OCI-LY7 (cell line): ENCODE measurements at places on chromosomes 4 and X. TPM values are rescaled to one million over a fixed set of nuclear protein-coding genes. Genes with fewer than 3 reads are reported as not detected.

Gene HDX
- not detected in 2 replicates for total RNA-seq

Gene GAGE12H
- total RNA-seq = not detected in 2 replicates

Gene MGARP
- total RNA-seq = 0.28 TPM in 1 of 2 replicates, not detected in the other

GRCh38 chr4:113256946-113257345, 207.5 kb downstream of the ANK2 start:
- no peak for DNase-seq

DNA sequence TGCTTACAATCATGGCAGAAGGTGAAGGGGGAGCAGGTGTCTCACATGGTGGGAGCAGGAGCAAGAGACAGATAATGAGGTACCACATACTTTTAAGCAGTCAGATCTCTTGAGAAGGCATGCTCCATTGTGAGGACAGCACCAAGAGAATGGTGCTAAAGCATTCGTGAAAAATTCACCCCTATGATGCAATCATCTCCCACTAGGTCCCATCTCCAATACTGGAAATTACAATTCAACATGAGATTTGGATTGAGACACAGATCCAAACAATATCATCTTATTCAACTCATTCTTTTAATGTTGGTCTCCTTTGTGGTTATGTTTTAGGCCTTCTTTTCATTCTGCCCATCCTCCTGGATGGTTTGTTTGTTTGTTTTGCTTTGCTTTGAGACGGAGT, 54.1 kb upstream of the PDLIM5 start:
- no peak for DNase-seq

GRCh38 chr4:111879539-111879938, 265.7 kb upstream of the FAM241A start:
- no peak for DNase-seq

Gene ATOH1
- total RNA-seq = not detected in 2 replicates

DNA sequence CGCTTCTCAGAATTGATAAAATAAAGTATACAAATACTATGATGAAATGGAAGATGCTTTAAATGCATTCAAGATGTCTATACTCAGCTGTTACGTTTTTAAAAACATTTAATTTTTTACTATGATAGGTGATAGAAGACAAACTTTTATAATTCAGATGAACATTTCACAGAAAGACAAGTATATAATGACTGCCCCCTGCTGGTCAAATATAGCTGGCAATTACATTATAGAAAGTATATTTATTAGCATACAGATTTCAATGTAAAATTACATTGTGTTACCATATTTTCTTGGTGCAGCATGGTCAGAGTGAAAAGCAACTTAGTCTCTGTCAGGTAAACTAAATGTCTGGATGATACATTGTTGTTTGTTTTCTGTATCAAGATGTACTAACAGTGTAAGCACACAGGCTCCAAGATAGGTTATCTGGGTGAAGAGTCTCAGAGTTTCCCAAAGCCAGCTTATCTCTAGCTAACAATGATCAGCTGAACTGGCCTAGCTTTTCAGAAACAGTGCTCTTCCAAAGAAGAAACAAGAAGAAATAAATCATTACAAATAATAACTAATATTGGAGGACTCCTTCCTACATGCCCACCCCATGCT, 54.1 kb downstream of the SRPX start:
- peak; percentile 47 for DNase-seq

Gene TMEM271
- not detected in 2 replicates for total RNA-seq

Gene FAM114A1
- total RNA-seq = not detected in 2 replicates

Gene FAT1
- total RNA-seq = 0.06 and 0.08 TPM in 2 replicates

- no peak for DNase-seq
Observed at GRCh38 chr4:108345862-108346817, 177.4 kb upstream of the LEF1 start.

DNA sequence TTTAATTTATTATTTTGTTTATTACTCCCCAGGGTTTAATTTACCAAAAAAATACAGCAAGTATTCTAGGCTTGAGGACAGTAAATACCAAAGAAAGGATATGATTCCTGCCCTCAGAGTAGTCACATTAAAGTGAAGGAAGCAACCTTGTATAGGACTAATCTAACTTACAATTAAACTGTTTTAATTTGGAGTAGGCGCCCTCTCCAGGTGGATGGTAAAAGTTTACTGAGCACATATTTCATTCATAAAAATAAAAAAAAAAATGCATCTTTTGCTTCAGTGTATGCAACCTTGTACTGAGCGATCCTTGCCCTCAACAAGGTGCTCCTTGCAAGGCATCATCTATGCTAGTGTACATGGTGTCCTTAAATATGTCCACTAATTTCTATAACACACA, 72.0 kb upstream of the MAGEB16 start:
- peak; percentile 10 for DNase-seq

Gene USP51
- 2.7 and 2.9 TPM in 2 replicates for total RNA-seq

GRCh38 chrX:30831082-30831481, 58.0 kb downstream of the TAB3 start:
- DNase-seq = no peak

GRCh38 chr4:126678618-126679017, 954.1 kb upstream of the INTU start:
- DNase-seq = no peak

DNA sequence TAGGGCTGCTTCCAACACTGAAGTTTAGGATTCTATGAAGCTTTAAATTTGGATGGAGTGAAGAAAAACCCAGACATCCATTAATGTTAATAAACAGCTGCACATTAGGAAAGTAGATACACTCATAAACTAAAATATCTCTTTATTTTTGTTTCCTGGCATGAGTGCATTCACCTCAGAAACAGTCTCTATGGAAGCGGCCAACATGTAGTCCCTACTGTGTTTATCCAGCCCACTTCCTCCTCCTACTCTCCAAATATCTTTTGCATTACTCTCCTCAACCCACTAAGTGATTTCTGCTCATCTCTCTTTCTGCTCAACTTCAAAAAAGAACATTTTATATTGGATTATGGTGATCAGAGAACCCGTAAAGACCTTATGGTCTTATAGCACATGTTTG, 180.3 kb upstream of the MXRA5 start:
- DNase-seq = no peak

Gene CLNK
- total RNA-seq = 2.0 TPM in 2 replicates

DNA sequence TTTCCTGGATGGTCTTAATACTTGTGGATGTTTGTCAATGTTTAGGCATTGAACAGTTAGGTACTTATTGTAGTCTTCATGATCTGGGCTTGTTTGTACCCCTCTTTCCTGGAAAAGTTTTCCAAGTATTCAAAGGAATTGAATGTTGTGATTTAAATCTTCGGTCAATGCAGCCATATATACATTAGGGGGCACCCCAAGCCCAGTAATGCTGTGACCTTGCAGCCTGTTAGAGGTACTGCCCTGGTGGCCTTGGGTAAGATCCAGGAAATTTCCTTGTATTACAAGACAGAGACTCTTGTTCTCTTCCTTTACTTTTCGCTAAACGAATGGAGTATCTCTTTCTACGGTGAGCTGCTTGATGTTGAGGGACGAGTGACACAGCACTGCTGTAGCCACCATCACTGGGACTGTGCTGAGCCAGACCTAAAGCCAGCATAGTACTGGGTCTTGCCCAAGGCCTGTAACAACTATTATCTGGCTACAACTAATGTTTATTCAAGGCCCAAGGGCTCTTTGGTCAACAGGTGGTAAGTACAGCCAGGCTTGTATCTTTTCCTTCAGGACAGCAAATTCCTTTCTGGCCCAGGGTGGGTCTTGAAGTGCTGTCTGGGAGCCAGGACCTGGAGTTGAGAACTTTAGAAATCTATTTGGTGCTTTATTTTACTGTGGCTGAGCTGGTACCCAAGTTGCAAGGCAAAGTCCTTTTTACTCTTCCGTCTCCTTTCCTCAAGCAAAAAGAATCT, 118.3 kb upstream of the ATOH1 start:
- no peak for DNase-seq

- DNase-seq = no peak
Observed at GRCh38 chrX:21412883-21413282, 38.7 kb downstream of the CNKSR2 start.

DNA sequence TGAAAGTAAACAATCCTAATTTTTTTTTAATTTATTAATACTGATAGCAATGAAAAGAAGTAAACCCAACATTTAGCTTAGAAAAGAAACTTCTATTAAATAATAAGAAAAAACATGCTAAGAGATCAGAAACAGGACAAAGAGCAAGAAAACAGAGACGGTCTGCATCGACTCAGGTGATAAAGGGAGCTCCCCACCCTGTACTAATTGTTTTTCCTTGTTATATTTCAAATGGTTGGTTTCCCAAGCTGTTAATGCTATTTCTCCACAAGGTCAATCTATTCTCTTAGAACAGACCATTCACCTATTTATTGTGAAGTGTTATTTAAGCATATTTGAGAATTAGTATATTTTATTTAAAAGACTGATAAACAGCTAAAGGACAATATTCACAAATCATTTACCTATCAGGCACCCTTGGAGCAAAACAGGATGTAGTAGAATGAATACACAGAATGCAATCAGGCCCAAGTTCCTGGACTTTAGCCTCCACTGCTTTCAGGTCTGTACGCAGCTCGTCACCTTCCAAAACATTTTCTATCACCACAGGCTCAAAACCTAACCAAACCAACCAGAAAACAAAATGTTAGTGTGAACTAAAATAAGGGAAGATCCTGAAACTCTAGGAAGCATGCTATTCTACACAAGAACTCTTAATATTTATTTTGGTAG, 5.5 kb downstream of the SEPSECS start:
- DNase-seq = no peak

- peak; percentile 11 for DNase-seq
Observed at GRCh38 chrX:154401045-154401799, 3.0 kb downstream of the RPL10 start.

GRCh38 chrX:39204945-39205344, 403.7 kb downstream of the MID1IP1 start:
- no peak for DNase-seq

- peak; percentile 25 for DNase-seq
Observed at GRCh38 chrX:25020905-25021449, 5.2 kb upstream of the ARX start.

- peak; percentile 4 for DNase-seq
Observed at GRCh38 chrX:147550217-147550616, 361.5 kb upstream of the FMR1 start.

- DNase-seq = no peak
Observed at GRCh38 chr4:56871371-56871866, 36.3 kb upstream of the REST start.

Gene WNK3
- 0.17 TPM in 1 of 2 replicates, not detected in the other for total RNA-seq

- DNase-seq = no peak
Observed at GRCh38 chrX:32421266-32421665, 790.1 kb downstream of the DMD start.

- DNase-seq = no peak
Observed at GRCh38 chr4:42167709-42168108, 15.3 kb upstream of the BEND4 start.

Gene RHOH
- 83.2 and 87.4 TPM in 2 replicates for total RNA-seq

DNA sequence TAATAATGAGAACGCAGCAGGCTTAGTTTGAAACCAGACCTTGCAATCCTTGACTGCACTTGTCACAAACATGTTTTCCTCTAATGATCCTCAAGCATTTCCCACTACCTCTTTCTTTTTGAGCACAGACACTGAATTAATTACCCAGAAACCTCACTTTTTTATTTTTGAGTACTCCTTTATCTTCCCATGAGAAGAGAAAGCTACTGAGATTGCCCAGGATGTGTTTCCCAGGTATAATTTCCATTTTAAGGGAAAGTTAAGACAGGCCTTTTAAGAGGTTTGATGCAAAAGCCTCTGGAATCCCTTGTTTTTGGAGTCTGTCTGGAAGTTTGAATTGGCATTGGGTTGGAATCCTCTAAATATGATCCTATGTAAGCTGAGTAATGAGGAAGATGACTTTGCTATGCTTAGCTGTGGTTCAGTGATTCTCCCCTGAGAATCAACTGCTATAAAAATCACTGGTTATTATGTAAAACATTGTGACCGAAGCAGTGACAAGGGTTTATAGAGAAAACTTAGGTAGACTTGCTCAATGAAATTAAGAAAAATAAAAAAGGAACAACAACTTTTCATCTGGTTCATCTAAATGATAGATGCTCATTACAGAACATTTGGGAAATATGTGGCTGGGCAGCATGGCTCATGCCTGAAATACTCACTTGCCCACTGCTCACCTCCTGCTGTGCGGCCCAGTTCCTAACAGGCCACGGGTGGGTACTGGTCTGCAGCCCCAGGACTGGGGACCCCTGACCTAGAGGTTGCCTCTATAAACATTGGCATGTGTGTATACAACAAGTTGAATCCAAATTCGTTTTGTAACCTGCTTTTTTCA, 10.8 kb upstream of the RHOH start:
- DNase-seq = peak; percentile 83

Gene STK26
- total RNA-seq = 28.6 and 30.9 TPM in 2 replicates

GRCh38 chr4:2284161-2284933, 22.4 kb upstream of the MXD4 start:
- no peak for DNase-seq

DNA sequence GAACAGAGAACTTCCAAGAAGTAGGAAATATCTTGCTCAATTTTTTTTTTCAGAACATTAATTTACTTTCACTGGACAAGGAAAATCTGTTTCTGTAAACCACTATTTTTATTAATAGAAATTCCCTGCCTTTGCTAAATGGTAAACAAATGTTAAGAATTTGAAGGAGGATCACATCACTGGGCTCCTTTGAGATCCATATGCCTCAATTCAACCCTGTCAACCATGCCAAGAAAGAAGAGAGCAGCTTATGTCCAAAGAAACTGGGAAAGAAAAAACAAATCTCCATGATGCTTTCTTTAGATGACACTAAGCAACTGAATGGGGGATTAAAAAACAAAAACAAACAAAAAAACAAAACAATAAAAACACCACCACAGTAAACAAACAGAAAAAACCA, 47.7 kb downstream of the LNX1 start:
- no peak for DNase-seq

Gene HSFX4
- not detected in 2 replicates for total RNA-seq

GRCh38 chrX:29545878-29546277, 669.5 kb upstream of the MAGEB2 start:
- no peak for DNase-seq

Gene AR
- not detected in 2 replicates for total RNA-seq

GRCh38 chr4:149708513-149709130, 107.0 kb downstream of the IQCM start:
- no peak for DNase-seq
